ENCODE measurements at places on chromosomes 16 and 17.

DNA sequence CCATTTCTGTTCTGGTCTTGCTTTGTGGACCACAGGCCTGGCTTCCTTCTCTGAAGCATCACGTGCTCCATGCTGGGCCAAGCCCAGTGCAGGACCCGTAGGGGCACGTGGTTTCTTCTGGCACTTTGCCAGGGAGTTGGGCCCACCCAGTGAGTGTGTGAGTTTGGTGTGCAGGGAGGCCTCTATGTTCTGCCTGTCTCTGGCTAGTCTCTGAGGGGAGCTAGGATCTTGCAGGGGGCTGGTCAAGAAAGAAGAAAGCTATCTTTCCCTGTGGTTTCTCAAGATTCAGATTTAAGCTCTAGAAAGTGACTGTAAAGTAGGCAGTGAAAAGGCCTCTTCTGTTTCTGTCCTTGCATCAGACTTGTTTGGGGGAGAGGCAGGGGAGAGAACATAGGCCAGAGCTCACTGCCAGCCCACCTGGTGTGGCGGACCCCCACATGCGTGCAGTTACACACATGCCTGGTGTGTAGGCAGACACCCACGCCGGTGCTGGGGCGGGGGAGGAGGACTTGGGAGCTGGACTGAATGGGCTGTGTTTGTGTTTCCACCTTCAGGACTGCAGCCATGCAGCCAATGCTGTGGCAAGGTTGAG lies 11.8 kb downstream of the LASP1 start:
- no peak for DNase-seq

GRCh38 chr17:39591958-39592954 lies 15.5 kb downstream of the NEUROD2 start:
- DNase-seq, result no peak

GRCh38 chr17:80270836-80271235 lies 10.2 kb downstream of the RNF213 start:
- DNase-seq, result no peak

DNA sequence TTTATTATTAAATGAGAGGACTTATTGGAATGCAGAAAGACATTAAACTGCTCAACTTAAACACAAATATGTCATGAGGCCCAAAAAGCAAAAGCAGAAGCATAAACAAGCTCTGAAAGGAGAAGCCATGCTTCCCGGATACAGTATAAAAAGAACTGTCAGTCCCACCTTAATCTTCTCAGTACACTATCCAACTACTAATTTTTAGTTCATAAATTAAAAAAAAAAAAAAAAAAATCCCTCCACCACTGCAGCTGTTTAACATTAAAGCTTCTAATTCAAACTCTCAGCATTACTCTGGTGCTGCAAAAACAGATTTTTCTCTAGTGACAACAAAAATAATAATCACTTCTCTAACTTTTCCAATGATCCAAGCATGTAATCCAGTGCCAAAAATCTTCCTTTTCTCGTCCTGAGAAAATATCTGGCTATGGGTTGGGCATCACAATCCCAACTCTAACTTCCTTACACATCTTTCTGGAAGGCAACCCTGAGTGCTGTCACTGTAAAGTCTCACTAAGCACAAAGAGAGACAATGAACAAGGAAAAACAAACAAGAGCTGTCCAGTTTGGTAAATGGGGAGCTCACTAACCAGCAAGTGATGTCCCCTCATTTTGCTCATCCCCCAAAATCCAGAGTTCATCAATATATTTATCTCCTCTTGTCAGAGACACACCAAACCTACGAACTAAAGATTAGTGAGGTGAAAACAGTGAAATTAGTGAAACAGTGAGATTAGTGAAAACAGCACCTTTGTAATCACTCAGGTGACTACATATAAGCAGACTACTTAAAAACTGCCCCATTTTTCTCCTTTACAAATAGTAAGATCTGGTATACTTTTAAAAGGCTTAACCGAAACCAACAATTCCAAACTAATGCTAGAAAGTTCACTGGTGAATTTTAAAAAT lies 5.5 kb downstream of the USP32 start:
- no peak for DNase-seq

- no peak for DNase-seq
Observed at GRCh38 chr17:50593321-50593720, 32.8 kb downstream of the CACNA1G start.

GRCh38 chr16:11064202-11064540 lies 119.8 kb downstream of the CLEC16A start:
- no peak for DNase-seq

- no peak for DNase-seq
Observed at GRCh38 chr16:87463722-87464690, 28.8 kb downstream of the ZCCHC14 start.

GRCh38 chr16:52405441-52405840 lies 141.5 kb downstream of the TOX3 start:
- no peak for DNase-seq

All from activated CD4-positive, alpha-beta T cell treated with anti-CD3 and anti-CD28 coated beads for 1 hour (primary cell).